ENCODE measurements at places on chromosomes 1 and 21.

DNA sequence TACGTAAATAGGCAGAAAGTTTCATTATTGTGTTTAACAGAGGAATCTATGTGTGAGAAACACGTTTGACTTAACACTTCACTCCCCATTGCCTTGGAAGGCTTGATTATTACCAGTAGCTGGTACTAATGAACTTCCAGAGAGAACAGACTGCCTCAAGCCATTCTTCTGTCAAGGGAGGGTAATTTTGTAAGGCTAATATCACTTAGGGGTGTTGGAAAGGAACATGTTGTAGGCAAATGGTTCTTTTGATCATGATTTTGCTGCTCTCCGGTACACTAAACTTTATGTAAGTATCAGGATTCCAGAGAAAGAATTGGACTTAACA, 1.8 kb downstream of the LAMC1 start:
- DNase-seq = no peak

GRCh38 chr1:112904071-112904830, 51.7 kb downstream of the SLC16A1 start:
- DNase-seq = peak; percentile 86

DNA sequence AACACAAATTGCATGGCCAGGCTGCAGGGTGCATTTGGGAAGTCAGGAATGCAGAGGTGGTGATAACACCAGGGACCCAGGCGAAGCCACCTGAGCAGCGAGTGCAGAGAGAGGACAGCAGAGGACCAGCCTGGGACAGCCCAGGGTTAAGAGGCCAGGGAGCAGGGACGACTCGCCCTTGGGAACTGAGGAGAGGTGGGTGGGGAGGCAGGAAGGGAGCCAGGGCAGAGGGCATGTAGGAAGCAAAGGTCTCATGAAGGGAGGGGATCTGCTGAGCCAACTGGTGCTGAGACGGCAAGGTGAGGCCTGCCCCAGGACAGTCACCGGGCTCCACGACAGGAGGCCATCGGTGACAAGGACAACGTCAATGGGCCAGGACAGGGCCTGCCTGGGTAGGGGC, 16.4 kb downstream of the KIF17 start:
- no peak for DNase-seq

DNA sequence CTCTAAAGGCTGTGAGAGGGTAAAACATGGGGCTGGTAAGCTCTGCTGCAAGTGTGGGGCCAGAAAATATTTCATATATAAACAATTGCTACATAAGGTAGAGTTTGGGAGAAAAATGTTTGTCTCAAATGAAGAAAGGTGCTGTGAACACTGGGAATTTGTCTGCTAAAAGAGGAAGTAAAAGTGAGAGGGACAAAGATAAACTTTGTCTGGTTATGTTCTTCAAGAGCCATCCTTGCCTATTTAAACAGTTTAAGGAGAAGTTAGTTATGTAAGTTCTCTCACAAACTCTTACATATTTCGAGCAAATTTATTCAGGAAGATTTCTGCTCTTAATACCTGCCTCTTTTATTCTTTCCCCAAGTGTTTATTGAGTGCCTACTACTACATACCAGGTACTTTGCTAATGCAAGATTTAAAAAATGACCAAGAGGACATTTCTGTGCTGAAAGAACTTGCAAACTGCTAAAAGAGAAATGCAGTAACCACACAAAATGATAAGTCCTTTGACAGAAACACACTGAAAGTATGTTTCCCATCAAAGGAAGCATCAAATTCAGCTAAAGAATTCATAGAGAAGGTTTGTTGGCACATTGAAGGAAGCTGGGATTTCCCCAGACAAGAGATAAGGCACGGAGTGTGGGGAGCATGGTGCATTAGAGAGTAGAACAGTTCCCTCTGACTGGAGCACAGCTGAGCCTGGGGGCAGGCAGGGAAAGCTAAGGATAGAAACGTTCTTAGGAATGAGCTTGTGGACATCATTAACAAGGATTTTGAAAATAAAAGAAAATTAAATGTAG, 549.1 kb downstream of the PTBP2 start:
- DNase-seq = no peak

DNA sequence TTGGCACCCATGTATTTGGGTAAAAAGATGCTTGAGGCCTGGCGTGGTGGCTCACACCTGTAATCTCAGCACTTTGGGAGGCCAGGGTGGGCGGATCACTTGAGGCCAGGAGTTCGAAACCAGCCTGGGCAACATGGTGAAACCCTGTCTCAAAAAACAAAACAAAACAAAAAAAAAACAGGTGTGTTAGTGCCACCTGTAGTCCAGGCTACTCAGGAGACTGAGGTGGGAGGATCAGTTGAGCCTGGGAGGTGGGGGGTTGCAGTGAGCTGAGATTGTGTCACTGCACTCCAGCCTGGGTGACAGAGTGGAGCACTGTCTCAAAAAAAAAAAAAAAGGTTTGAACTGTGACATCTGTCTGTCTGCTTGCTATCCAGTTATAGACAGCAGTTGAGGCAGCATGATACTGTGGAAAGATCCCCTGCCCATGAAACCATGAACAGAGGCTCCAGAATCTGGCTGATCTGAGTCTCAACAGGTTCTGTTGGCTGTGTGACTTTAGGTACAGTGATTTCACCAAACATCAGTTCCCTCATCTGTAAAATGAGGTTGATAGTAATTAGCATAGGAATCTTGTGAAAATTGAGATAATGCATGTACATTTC, 5.7 kb downstream of the DYRK1A start:
- DNase-seq = no peak

GRCh38 chr1:37517569-37517968, 3.0 kb upstream of the MEAF6 start:
- no peak for DNase-seq

DNA sequence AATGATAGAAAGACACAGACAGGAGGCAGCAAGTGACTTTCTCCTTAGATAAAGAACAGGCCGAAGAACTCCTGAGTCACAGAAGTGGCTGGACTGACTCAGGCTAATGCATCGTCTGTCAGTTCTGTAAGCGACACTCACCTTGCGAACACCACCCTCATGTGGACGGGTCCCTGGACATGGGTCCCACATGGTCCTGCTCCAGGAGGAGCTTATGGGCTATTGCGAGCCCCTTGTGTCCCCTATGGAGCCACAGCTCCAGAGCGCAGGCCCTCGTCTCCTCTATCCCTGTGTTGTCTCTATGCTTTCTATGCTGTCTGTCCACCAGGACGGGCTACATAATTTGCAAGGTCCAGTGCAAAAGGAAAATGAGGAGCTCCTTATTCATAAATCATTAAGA, 85.8 kb downstream of the TRABD2B start:
- no peak for DNase-seq

DNA sequence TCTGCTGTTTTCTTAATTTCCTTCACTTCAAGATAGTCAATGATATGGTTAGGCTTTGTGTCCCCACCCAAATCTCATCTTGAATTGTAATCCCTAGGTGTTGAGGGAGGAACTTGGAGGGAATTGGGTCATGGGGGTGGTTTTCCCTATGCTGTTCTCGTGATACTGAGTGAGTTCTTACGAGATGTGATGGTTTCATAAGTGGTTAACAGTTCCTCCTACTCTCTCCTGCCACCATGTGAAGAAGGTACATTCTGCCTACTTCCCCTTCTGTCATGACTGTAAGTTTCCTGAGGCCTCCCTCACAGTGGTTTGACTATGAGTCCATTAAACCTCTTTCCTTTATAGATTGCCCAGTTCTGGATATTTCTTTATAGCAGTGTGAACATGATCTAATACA, 74.0 kb upstream of the SAMSN1 start:
- DNase-seq = peak; percentile 66

GRCh38 chr1:1035291-1035943, 15.5 kb downstream of the AGRN start:
- DNase-seq = no peak

DNA sequence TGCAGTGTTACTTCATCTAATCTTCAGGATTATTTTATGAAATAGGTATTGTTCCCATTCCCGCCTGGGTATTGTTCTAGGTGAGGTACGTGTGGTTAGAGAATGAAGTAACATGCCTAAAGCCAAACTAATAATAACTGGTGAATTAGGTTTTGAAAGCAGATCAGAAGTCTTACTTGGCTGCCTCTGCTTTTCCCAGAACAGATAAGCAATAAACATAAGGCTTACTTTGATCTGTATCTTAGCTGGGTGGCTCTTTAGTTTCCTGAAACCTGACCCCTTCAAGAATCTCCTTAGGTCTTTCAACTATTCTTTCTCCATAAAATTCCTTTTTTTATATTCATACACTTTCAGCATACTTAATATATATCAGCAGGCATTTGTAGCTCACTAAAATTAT, 65.3 kb downstream of the VAV3 start:
- DNase-seq = no peak

GRCh38 chr1:153168686-153169085, 18.0 kb upstream of the SPRR2G start:
- DNase-seq = no peak

DNA sequence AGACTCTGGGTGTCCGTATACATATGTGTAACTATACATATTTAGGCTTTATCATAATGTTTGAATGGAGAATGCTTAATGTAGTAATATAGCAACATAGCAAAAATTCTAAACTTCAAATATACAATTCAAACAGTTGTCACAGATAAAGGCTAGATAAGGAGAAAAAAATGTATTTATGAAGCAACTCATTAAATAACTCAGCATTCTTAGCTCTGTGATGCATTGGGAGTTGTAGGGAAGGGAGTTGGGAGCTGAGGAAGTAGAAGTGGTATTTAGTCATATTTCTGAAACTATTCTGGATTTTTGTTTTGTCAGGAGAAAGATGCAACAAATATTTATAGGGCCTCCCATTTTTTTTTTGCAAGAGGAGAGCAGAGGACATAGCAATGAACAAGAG, 197.8 kb downstream of the PBX1 start:
- no peak for DNase-seq

DNA sequence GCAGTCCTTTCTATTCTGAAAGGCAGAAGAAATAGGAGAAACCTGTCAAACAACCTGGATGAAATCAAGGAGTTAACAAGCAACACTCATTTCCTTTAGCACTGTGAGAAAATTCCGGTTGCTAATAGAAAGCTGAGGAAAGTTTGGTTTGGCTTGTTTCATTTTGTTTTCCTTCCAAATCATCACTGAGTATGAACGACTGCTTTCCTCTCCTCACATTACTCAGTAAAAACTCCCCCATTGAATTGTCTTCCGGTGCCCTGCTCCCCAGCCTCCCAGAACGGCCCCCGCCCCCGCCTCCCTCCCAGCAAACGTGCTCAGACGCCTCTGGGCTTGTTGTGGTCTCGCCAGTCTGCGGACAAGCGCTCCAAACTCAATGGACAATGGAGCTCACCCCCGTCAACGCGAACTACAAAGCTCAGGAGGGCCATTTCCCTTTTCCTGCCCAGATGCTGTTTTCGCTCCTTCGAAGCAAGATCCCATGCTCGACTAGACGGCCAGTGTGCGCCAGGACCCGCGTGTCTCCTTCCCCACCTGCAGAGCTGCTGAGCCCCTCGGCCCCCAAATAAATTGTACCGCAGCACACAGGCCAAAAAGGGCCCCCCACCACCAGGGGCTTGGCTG, 747 bp downstream of the STX6 start:
- DNase-seq = peak; percentile 79

DNA sequence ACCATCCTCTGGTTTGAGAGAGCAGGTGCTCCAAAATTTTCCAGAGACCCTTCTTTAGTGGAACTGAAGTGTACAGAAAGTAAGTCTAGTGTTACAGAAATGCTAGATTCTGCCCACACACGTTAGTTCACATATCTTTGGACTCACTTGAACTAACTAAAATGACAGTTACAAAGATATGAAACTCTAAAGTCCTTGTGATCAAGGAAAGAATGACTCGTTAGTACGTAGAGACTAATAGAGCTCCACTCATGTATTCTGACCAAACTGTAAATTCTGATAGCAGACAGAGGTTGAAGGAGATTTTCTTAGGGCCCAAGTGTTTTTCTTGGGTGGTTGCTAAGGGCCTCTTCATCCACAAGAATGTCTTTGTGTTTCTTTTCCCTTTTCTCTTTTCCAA, 491.5 kb upstream of the B3GALT2 start:
- DNase-seq = no peak
